BE2C (cell line): ENCODE measurements at places on chromosomes 12 and 14.

DNA sequence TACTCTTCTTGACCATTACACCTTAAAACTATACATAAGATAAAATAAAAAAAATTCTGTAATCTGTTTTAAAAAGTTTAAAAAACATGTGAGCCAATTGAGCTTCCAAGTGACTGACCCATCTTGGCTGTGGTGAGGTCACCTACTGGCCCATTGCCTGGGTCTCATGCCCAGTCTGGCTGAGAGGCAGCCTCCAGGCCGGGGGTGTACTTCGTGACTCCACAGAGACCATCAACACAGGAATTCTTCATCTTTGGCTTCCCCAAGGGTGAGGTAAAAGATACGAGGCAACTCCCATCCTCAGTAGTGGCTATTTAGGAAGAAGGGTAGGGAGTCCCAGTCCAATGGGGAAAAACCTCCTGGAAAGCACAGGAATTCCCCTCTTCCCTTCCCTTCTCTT lies 113.2 kb downstream of the APAF1 start:
- DNase-seq: no peak

DNA sequence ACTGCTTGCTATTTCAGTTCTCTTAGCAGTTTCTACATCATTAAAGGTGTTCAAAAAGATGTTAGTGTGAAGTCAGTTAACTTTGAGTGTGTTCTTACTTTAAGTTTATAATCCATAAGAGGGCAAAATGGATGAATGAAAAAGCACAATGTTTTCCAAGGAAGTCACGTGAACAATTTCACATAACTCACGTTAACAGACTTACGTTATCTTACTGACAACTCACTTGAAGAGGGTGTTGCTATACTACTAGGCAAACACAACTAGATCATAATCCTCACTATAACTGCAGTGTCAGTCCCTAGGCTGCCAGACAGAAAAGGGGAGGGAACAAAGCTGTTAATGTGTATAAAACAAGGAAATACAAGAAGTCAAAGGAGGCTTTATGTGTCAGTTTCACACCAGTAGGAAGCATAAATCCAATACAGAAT lies 6.4 kb downstream of the SLC2A13 start:
- no peak for DNase-seq

DNA sequence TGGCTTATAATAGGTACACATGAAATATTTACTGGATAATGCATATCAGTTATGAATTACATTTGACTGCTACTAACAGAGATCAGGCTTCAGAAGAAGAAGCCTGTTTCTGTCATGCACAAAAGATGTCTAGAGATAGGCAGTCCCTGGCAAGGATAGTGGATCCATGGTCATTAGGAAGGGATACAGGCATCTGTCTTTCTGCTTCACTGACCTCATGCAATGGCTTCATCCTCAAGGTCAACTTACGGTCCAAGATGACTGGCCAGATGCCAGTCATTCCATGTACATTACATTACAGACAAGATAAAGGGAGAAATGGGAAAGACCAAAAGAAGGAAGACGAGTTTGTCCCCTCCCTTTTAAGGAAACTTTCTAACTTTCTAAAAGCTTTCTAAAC lies 94.0 kb downstream of the NUAK1 start:
- DNase-seq: peak; percentile 66

DNA sequence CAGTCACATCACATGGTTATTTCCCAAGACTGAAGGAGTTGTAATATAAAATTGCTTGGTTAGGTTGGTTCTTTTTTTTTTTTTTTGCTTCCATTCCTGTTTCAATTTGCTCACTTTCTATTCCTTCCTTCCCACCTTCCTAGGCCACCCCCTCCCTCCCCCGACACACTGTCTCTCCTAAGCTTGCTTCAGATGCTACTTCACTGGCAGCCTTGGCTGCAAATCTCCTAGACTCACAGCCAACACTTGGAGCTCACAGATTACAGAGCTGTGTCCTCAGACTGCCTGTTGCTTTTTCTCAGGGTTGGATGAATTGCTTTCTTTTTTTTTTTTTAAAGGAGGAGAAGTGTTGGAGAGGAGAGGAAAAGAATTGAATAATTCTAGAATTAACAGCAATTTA lies 77.3 kb upstream of the GRIN2B start:
- DNase-seq: no peak

- DNase-seq: no peak
Observed at GRCh38 chr12:111582133-111582747, 16.9 kb downstream of the ATXN2 start.

DNA sequence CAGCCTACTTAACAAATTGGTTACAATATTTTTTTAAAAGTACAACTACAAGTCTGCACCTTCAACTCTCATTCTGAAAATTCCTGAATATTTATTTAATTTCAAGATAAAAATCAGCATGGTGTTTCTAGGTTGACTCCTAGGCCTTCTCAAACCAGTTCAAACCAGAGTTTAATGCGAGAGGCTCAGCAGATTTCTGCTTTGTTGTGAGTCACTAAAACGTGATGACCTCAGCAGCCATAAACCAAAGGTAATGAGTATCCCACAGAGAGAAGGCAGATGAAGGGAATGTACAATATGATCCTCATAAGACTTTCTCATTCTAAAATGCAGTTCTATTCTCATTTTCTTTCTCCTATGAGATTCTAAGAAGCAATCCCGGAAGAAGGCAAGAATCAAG lies 1.5 kb downstream of the PRDM4 start:
- DNase-seq: no peak

GRCh38 chr14:29030121-29030520 lies 263.5 kb downstream of the FOXG1 start:
- no peak for DNase-seq

DNA sequence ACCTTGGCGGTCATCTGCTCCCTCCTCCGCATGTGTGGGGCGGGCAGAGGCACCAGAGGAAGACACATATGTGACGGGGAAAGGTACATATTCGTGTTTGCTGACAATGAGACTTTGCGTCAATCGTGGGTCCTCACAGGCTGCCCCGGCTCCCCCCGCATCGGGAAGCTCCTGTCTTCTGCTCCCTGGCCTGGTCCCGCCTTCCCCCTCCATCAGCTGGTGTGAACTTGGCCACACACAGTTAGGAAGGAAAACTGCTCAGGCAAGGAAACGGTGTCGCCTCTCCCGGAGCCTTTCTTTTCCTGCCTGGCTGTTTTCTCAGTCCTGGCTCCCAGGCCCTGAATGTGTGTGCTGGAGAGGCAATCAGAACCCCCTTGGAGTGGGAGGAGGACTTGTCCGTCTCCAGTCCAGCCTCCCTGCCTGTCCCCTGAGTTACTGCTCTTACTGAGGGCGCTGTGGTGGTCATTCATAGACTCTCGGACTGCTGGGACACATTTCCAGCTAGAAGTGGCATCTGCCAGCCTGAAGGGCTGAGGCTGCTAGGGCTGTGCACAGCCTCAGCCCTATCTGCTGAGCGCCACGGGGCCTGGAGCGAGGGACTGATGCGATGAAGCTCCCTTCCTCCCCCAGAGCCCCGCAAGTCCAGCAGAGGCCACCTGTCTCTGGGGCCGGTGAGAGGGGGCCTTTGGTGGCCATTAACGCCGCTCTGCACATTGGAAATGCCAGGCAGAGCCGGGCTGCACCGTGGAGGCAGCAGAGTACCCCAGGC lies 44.2 kb upstream of the TSPAN9 start:
- DNase-seq: no peak

- DNase-seq: no peak
Observed at GRCh38 chr12:19759227-19759626, 319.9 kb downstream of the AEBP2 start.

DNA sequence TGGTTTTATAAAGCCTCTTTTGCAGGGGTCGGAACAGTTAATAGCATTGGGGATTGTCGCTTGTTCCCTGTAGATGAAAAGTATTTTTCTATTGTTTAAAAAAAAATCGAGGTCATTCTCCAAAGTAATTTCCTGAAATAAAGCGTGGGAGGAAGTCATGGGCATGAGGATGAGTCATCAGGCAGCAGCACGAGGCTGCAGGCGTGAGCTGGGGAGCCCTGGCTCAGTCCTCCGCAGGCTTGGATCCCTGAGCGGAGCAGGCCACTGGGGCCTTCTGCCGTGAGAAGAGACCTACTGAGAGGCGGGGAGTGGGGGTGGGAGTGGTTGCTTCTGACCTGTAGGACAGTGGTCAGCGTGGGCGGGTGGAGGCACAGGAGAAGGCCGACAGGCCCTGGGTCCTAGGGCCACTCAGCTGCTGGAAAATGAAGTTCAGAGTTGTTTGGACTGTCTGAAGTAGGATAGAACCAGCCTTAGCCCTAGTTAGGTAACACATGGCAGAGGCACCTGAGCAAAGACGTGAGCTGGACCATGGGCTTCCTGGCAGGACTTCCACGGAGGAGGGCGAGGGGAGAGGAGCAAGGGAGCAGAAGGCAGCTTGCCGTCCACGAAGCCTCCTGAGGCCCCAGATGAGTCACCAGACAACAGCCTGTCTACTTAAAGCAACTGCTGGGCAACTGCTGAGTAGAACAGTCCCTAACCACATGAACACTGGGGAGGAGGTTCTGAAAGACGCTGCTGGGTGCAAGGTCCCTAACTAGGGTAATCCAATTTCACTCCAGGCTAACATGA lies 21.1 kb upstream of the LGALS3 start:
- DNase-seq: peak; percentile 43

- no peak for DNase-seq
Observed at GRCh38 chr14:100747021-100747586, 20.4 kb downstream of the DLK1 start.

GRCh38 chr14:23430723-23431085 lies 4.8 kb downstream of the MYH7 start:
- DNase-seq: peak; percentile 33

- DNase-seq: no peak
Observed at GRCh38 chr12:92457458-92458180, 245.2 kb upstream of the PLEKHG7 start.

DNA sequence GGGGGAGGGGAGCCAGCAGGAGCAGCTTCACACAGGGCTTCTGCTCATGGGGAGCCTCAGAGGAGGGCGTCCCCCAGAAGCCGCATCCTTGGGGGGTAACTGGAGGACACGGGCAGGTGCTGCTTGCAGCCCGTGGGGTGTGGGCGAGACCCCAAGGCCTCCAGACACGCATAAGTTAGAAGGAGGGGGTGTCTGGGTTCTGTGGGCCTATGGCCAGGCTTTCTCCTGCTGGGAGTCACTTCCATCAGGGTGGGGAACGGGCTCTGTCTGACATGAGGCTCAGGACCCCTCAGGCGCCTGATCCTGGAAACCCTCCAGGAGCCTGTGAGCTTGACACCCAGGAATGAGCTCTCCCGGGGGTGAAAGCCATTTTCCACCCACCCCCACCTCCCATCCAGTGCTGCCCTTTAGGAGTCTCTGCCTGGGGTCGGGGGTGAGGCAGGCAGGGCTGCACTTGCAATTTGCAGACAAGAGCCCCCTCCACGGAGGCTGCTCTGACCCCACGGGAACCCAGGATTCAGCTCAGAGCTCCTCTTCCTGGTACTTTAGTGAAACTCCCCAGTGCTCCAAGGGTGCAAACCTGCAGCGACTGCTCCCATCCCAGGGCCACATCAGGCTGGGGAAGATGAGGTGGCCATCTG lies 325.7 kb downstream of the ADGRD1 start:
- no peak for DNase-seq

DNA sequence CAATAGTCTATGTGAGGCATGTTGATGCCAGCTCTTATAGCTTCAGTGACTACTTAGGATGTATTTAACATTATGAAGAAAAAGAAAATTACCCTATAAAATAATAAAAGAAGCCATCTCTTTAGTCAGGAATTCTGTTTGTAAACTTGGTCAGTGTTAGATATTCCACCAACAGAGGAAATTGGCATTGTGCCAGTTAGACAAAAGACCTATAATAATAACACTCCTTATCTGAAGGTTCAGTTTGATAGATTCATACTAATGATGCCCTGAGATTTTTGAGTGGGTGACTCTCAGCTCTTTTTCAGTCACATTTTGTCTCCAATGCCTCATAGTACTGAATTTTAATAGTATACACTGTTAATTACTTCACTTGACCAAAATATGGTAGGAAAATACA lies 6.6 kb downstream of the SYT10 start:
- no peak for DNase-seq

DNA sequence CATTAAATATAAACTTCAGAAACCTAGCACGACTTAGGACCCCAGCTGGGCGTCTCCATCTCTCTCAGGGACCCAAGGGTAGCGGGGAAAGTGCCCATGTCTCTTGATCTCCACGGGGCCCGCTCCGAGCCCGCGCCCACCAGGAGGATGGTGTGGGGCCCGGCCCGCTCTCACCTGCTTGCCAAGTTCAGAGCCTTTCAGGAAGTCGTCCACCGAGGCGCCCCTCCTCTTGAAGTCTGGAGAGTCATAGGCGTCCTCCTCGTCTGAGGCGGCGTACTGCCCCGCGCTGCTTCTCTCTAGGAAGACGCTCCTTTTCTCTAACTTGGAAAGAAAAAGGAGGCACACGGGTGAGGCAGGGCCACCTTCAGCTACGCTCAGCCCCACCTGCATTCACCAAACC lies 96.9 kb downstream of the PIWIL1 start:
- peak; percentile 9 for DNase-seq

DNA sequence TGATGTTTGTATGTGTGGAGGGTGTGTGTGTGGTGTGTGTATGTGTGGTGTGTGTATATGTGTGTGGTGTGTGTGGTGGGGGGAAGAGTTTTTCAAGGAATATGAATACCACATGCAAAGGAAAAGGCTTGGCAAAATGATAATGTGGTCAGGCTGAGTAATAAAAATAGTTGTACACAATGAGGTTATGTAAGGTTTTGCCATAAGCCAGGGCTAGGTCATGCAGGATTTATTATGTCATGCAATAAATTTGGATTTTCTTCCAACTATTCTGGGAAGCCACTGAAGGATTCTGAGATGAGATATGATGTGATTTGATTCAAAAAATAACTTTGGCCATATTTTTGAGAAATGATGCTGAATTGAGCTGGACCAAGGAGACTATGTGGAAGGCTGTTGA lies 1191.6 kb upstream of the SEL1L start:
- DNase-seq: no peak

GRCh38 chr14:95452893-95453712 lies 63.3 kb downstream of the SYNE3 start:
- no peak for DNase-seq

GRCh38 chr12:131202592-131203378 lies 249.1 kb downstream of the ADGRD1 start:
- DNase-seq: no peak
